ENCODE measurements at places on chromosomes 12 and 14.

DNA sequence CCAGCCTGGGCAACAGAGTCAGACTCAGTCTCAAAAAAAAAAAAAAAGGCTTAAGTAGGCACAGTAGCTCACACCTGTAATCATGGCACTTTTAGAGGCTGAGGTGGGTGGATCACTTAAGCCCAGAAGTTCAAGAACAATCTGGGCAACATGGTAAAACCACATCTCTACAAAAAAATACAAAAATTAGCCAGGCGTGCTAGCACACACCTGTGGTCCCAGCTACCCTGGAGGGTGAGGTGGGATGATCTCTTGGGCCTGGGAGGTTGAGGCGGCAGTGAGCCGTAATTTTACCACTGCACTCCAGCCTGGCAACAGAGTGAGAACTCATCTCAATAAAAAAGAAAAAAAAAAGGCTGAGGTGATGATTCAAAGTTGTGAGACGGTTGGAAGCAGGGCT lies 9.1 kb upstream of the RESF1 start:
- DNase-seq = no peak

- no peak for DNase-seq
Observed at GRCh38 chr12:62844915-62845314, 90.0 kb downstream of the PPM1H start.

DNA sequence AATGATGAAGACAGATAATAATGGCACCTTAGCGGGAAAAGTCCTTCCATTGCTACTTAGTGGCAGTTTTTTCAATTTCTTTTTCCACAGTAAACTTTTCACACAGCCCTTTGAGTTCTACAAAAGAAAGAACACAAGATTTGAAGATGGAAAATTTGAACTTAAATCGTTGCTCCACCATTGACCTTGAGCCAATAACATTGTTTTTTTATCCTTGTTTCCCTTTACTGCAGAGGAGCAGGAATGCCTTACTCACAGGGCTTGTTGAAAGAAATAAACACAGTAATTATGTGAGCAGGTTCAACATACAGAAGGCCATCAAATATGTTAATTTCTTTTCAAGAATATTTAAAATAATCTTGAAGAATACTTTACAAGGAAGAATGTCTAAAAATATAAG lies 181.5 kb upstream of the KRR1 start:
- DNase-seq = no peak

GRCh38 chr14:90062822-90063539 lies 1.2 kb downstream of the KCNK13 start:
- no peak for DNase-seq

- no peak for DNase-seq
Observed at GRCh38 chr14:24074625-24075484, 3.5 kb downstream of the CPNE6 start.

DNA sequence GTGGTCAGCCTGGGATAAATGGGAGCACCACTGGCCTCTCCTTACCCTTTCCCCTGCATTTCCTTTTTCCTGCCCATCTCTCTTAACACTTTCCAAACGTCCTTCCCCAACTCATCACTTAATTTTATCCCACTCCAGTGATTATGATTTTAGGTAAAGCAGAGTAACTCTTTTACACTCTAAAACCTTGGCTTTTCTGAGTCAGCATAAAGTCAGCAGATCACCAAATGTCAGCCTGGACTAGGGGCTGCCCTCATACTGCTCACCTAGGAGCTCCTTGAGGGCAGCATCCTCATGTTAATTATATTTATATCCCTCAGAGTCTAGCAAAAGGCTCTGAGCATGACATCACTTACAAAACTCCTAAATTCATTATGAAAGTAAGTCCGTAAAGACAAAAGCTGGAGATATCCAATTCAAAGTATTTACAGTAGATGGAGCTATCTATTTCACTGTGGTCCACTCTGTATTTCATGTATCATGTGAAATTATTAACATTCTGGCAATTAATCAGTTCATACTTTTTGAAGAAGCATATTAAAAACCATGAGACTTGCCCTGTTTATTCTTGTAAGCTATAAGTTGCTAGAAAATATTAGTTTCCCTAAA lies 17.0 kb upstream of the DICER1 start:
- no peak for DNase-seq

DNA sequence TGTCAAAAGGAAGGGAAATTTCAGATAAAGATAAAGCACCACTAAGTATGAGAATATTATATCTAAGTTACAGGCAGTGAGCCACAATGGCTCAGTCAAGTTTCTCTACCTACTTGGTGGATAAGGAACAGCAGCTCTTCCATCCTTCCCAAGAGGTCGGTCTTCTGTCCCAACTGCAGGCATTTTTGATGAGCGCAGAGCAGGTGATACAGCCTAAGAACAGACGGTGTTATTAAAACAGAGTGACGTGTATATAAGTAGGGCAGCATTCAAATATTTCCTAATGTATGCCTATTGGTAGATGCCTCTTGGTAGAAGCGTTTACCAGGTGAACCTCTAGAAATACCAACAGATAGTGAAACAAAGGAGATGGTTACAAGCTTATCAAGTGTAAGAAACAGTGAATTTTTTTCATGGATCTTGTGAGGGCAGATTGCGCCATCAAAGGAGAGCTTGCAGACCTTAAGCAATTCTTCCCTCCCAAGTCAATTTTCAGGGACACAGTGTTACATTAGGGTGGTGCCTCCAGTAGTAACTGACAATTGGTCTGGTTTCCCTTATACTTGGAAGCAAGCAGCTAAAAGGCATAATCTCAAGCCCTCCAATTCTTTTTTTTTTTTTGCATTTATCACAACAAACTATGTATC lies 274.5 kb downstream of the MED13L start:
- DNase-seq = no peak

DNA sequence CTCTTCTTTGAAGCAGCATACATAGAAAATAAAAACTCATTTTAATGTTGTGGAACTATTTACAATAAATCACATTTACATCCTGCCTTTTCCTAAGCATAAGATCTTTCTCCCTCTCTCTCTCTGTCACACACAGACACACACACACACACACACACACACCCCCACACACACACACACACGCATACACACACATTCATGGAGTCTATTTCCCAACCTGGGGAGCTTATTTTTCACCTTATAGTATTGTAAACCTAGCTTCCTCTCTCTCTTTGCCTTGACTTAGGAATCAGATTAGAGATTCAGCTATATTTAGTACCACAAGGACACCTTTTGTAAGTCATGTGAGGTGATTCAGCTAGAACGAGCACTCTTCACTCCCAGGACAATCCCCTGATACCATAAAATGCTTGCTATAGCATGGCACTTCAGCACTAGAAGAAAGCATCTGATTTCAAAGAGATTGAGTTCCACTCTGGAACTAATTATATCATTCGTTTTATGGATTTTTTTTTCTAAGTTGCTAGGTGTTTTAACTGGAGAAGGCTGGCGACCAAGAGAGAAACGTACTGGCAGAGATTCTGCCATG lies 23.6 kb downstream of the TMEM30B start:
- DNase-seq = no peak

DNA sequence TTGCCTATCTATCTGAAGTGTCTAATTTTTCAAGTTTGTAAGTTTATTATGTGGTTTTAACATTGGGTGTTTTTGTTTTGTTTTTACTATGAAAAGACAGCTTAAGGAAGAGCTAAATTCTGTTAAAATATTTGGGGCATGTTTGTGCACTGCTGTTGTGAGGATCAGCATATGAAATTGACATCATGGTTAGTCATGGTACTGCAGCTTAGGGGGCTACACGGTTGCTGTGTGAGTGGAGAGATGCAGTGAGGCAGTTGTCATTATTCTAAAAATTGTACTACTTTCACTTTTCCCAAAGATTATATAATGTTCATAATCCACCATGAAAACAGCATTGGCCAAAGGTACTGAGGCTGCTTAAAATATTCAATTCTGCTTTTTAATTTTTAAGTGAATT lies 49.0 kb downstream of the ZC3H14 start:
- no peak for DNase-seq

GRCh38 chr14:75426332-75427125 lies 1.3 kb upstream of the JDP2 start:
- DNase-seq = no peak

DNA sequence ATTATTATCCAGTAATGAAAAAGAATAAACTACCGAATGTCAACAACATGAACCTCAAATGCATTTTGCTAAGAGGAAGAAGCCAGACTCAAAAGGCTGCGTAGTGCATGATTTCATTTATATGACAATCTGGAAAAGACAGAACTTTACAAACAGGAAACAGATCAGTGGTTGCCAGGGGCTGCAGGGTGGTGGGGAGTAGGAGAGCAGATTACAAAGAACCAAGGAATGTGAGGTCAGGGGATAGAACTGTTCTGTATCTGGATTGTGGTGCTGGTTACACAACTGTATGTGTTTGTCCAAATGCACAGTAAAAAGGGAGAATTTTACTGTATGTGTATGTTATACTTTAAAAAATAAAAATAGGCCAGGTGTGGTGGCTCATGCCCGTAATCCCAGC lies 89.7 kb upstream of the MYL2 start:
- no peak for DNase-seq

DNA sequence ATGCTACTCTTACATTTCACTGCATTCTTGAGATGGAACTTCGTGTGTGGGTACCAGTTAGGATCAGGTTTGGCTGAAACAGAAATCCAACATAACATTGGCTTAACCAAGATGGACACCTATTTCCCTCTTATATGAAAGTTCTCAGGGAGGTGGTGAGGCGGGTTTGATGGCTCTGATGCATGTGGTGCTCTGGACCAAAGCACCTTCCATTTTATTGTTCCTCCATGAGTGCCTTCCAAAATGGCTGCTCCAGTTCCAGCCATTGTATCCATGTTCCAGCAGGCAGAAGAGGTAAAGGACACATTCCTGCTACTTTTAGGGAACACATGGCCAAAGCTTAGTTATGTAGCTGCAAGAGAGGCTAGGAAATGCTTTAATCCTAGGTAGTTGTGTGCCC lies 29.6 kb downstream of the BRI3BP start:
- DNase-seq = no peak

- DNase-seq = peak; percentile 73
Observed at GRCh38 chr14:77133720-77134338, 7.8 kb downstream of the ZDHHC22 start.

DNA sequence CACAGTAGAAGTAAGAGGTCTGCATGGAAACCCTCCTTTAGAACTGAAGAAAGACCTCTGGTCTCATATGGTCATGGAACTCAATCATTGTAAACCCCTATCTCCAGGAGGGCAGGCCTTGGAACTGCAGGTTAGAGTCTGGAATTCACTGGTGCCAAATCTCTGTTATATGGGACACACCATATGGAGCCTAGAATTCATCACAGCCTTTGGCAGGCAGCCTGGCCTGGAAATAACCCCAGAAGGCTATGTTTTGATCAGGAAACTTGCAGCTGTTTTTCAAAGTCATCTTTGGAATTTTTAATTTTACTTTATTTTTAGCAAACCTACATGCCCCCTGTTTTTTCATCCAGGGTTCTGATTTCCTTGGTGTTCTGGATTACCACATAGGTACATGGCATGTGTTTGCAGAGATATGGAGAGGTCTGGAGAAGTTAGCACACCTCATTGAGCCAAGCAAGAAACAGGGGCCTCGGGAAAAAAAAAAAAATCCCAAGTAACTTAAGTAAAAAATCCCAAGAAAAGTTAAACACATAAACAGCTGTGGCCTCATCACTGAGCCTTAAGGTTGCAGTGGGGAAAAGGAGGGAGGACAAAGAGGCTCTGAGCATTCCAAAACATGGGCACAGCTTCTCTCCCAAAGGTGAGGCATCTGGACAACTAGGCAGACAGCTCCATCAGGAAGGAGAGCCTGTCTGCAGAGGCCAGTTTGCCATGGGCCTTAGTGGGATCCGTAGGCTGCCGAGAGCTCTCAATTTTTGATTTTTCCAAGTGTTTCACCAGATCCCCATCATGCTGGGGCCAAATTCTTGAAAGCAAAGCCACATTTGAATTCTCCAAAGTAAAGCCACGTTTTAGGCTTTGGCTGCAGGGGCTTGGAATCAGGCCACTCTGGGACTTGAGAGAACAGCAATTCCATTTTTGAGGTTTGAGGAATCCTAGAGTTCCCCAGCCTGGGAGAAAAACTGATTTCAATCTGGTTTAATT lies 339.6 kb upstream of the TBX3 start:
- DNase-seq = no peak

- no peak for DNase-seq
Observed at GRCh38 chr14:88232771-88233170, 90.3 kb downstream of the KCNK10 start.

DNA sequence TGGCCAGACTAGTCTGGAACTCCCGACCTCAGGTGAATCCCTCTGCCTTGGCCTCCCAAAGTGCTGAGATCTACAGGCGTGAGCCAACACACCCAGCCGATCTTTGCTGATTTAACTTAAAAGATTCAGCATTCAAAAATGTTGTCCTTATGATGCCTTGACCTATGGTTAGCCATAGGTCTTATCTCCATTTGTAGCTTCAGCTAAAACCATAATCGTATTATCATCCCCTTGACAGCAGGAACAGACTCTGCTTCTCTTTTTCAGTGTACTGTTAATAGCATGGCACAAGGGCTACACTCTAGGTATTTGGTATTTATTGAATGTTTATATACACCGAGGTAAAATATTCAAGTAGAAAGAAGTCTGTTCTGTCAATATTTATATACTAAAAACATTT lies 15.3 kb downstream of the CCDC62 start:
- DNase-seq = no peak

DNA sequence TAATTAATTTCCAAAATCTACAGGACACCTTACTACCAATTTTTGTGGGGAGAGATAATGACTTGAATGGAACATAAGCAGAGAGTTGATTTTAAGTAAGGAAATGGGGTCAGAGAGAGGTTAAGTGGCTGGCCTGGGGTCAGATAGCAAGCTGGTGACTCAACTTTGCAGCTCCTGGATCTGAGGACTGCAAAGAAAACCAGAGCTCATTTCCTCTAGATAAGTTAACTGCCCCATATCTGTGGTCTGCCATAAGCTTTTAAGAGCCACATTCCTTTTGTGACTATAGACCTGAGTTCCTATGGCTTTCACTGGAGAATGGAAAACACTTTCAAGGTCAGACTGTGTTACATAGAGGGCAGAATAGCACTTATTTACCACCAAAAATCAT lies 201.2 kb upstream of the PRICKLE1 start:
- peak; percentile 18 for DNase-seq

DNA sequence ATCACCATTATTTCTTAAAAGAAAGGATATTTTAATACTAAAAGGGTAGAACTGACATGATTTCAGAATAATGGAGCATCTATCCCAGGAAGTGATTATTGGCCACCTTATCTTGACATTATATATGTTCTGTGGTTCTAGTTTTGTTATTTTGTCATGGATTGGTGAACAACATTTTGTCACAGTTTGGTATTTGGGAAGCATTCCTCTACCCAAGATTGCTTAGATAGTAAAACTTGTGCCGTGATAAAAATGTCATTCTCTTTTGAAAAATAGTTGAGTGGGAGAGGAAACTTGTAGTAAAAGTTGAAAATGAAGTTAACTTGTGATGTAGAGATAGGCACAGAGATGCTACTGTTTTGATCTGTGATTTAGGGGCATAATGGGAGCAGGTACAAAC lies 65.7 kb downstream of the TMX1 start:
- no peak for DNase-seq

GRCh38 chr12:51011955-51012354 lies 14.2 kb downstream of the SLC11A2 start:
- no peak for DNase-seq
